ENCODE measurements at places on chromosomes 6 and 20.

DNA sequence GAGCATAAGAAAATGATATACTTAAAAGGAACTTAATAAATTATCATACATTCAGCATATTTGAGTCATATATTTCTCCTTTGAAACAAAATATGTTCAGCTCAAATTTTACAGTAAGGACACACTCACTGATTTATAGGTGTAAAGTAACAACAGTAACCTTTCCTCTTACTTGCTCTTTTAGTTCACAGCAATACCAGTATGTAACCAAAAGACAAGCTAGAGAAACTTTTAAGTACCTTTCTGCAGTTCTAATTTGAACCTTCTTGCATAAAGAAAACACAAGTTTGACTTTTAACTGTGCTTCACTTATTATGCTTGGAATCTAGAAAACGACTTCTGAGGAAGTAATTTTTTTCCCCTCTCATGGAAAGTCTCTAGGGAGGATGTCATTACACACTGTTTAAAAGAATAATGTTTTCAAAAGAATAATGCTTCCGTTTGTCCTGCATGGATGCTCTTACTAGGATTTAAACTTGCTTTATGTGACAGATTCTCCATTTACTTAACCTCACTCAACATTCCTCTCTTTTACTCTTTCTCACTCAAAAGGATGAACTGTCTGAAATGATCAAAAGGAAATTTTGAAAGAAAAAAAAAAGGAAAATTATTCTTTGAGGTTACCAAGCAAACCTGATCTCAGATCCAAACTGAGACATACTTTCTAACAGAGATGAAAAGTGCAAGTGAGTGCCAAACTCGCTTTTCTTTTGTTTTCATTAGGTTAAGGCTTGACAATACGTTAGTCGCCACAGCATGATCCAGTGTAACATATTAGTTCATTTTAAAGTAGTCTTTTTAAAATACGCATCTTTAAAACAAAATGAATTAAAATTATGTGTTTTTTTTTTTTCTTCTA is 22.4 kb upstream of the CALHM6 start:
- no peak for DNase-seq

- DNase-seq = no peak
Measured at GRCh38 chr20:19974630-19975435, 42.3 kb upstream of the NAA20 start.

GRCh38 chr6:2134554-2134953 is 110.9 kb downstream of the GMDS start:
- no peak for DNase-seq

DNA sequence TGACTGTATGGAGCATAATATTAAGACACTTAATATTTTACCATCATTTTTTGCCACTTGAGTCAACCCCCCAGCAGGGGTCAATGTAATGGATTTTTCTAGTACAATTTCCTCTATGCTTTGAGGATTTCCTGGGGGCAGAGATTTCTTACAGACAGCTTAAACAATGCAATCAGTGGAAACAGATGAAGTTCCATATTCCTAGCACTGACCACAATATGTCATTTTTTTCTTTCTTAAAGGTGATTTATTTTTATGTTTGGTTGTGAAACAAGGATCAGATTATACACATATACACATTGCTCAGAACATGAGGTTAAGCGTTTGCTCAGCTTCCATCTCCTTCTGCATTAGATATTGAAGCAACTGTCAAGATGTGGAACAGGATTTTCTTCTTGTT is 82.0 kb upstream of the ID4 start:
- DNase-seq = no peak

- DNase-seq = peak; percentile 53
Measured at GRCh38 chr6:15439410-15440025, 193.6 kb downstream of the JARID2 start.

DNA sequence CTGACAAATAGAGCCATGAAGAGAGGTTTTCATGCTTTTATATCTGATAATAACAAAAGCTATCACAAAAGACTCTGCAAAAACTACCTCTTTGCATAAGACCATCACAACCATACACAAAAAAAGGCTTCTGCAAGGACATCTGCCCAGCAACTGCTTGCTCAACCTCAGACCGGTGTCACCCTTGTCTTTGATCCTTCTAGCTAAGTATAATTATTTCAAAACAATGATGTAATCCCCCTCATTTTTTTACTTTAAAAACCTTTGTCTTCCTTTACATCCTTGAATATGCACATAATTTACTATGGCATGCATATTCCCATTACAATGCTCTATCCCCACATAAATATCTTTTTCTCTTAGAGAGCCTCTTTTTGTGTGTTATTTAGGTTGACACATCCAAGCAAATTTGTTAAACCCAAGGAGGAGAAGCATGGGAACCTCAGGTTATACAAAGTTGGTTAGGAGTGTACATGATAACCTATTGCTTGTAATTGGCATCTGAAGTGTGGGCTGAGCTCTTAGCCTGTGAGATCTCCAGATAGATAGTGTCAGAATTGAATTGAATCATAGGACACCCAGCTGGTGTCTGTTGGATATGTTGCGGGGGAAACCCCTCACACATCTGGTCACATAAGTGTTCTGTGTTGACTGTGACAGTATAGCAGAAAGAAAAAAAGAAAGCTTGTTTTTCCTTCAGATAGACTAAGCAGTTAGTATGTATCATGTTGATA is 20.7 kb upstream of the CGA start:
- DNase-seq = no peak

GRCh38 chr20:20737158-20737557 is 24.7 kb upstream of the RALGAPA2 start:
- peak; percentile 78 for DNase-seq

DNA sequence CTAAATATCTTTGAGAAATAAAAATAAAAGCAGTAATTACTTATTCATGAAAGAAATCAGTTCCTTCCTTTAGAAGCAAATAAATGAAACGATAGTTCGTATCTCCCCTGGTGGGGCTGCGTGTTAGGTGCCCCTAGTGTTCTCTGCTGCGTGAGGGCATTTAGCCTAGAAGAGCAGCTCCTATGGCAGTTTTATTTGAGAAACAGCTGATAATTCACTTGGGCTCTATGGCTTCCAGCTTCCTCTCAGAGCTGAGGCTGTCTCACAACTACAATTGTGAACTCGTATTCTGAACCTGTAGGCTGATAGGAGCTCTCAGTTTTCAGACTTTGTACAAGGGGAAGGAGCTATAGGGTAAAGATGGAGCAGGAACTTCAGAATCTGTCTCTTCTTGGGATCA is 540.0 kb upstream of the MAP3K7 start:
- DNase-seq = no peak

DNA sequence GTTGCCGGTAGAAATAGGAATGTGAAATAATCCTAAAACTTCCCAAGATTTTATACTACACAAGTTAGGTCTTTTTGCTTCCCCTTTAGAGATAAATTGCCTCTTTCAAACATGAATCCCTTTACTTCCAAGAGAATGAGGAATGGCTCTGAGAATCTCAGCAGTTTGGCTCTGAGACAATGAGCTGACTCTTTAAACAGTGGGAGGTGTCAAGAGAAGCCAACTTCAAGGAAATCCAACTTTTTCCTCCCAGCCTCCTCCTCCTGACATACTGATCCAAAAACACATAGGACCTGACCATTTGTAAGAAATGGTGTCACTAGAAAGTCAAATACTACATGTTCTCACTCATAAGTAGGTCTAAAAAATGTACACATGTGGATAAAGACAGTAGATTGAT is 154.2 kb downstream of the ALDH8A1 start:
- no peak for DNase-seq

DNA sequence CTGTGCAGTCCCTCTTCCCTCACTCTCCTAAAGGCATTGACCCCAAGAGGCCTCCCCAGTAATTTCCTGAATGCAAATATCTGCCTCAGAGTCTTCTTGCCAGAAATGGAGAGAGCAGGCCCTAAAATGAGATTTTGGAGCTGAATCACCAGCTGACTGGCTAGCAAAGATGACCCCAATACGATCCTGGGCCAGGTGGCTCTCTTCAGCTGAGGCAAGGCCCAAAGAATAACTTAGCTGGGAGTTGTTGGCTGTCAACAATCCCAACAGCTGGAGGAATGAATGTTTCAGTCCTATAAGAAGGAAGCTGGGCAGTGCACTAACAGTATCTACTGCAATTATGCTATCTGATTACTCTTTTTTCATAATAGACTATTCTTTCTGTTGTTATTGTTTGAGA is 37.2 kb upstream of the VGLL2 start:
- no peak for DNase-seq

DNA sequence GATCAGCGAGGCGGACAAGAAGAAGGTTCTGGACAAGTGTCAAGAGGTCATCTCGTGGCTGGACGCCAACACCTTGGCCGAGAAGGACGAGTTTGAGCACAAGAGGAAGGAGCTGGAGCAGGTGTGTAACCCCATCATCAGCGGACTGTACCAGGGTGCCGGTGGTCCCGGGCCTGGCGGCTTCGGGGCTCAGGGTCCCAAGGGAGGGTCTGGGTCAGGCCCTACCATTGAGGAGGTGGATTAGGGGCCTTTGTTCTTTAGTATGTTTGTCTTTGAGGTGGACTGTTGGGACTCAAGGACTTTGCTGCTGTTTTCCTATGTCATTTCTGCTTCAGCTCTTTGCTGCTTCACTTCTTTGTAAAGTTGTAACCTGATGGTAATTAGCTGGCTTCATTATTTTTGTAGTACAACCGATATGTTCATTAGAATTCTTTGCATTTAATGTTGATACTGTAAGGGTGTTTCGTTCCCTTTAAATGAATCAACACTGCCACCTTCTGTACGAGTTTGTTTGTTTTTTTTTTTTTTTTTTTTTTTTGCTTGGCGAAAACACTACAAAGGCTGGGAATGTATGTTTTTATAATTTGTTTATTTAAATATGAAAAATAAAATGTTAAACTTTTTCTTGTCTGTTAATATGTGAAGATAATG is 2.2 kb downstream of the HSPA1B start:
- peak; percentile 88 for DNase-seq

GRCh38 chr6:152244998-152245630 is 392.0 kb downstream of the SYNE1 start:
- DNase-seq = no peak

DNA sequence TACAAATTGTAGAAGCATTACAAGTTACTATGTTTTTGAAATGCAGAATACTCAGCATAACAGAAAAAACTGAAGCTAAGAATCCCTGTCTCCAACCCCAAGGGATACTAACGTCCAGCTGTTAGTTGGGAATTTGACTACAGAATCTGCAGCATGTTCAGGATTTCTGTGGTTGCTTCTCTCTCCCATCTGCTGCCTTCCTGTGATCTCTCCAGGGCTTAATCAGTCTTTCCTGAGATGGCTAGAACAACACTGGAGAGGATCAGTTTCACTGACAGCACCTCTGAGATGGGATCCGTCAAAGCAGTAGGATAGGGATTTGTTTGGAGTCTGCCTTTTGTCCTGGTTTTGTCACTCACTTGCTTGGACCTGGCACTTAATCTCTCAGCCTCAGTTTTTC is 73.3 kb upstream of the NUP153 start:
- DNase-seq = no peak

DNA sequence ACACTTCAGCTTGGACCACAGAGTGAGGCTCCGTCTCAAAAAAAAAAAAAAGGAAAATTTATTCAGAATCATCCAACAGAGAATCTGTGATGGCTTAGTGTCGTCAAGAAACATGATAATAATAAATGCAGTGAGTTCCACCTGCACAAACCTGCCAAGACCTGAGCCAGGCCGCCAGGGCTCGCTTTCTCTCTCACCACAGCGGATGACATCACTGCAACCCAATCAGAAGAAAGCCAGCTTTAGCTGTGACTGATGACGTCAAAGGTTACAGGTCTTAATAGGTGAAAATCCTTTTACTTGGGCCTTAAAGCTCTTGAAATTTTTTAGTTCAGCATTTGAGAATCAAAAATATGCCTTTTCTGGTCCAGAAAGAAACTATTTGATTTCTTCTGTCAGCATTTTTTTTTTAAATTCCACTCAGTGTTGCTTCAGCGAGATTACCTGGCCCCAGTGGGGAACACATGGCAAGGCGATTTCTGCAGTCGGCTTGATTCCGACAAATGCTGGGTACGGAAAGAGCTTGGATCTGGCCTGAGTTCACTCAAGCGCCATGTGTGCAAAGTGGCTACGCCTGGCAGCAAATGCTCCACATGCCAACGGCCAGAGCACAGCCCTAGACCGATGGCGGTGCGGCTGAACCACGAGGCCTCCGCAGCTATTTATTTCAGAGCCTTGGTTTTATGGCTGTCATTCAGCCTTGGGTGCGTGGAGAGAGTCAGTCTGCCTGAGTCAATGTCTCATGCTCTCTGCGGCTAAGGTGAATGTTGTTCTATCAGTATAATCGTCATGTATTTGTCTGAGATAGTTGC is 105.7 kb upstream of the QKI start:
- DNase-seq = no peak

- DNase-seq = no peak
Measured at GRCh38 chr6:73062130-73062529, 163.2 kb downstream of the KHDC1L start.

DNA sequence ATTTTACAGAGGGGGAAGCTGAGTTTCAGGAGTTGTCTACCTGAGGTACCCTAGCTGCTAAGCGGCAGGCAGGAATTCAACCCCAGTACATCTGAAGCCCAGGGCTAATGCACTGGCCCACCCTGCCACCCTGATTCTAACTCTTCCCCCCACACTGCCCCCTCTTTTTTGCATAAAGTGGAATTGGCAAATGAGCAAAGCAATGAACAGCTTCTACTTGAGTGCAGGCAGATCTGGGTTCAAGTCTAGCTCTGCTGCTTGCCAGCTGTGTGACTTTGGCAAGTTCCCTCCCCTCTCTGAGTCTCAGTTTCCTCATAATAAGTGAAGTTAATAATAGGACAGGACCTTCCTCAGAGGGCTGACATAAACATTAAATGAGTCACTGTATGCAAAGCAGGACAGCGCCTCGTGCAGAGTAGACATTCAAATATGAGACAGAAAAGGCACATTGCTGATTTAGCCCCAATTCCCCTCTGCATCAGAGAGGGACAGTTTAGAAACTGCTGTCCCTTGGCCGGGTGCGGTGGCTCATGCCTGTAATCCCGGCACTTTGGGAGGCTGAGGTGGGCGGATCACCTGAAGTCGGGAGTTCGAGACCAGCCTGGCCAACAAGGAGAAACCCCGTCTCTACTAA is 4.7 kb downstream of the ADA start:
- DNase-seq = peak; percentile 51

- peak; percentile 83 for DNase-seq
Measured at GRCh38 chr20:46118481-46119020, 437 bp downstream of the CD40 start.

DNA sequence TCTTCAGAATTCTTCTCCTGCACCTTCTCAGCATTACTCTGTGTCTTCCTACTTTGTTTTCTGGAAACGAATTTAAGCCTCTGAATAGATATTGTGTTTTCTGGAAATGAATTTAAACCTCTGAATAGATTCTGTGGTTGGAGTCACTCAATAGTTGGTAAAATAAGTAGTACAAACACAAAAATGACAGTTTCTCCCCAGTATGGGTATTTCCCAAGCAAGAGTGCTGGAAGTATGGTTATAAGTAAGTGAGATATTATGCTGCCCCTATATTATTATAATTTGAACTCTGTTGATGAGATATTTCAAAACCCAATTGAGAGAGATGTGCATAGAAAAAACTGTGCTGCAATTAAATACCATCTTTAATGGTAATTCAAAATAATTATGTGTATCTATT is 94.9 kb downstream of the TINAG start:
- DNase-seq = no peak

- no peak for DNase-seq
Measured at GRCh38 chr20:8033151-8033841, 13.7 kb upstream of the TMX4 start.

- DNase-seq = no peak
Measured at GRCh38 chr6:135731116-135731515, 120.4 kb upstream of the PDE7B start.
